M059J (cell line): ENCODE measurements at places on chromosomes 3 and 15.

GRCh38 chr3:21377071-21377769, 373.8 kb downstream of the ZNF385D start:
- DNase-seq, result no peak

- DNase-seq, result no peak
Measured at GRCh38 chr15:57263520-57263919, 112.8 kb upstream of the CGNL1 start.

GRCh38 chr15:51093488-51093838, 1.2 kb downstream of the TNFAIP8L3 start:
- DNase-seq, result no peak

GRCh38 chr3:100354850-100355249, 20.3 kb downstream of the NIT2 start:
- no peak for DNase-seq

GRCh38 chr3:122232485-122232884, 49.0 kb downstream of the CASR start:
- no peak for DNase-seq

DNA sequence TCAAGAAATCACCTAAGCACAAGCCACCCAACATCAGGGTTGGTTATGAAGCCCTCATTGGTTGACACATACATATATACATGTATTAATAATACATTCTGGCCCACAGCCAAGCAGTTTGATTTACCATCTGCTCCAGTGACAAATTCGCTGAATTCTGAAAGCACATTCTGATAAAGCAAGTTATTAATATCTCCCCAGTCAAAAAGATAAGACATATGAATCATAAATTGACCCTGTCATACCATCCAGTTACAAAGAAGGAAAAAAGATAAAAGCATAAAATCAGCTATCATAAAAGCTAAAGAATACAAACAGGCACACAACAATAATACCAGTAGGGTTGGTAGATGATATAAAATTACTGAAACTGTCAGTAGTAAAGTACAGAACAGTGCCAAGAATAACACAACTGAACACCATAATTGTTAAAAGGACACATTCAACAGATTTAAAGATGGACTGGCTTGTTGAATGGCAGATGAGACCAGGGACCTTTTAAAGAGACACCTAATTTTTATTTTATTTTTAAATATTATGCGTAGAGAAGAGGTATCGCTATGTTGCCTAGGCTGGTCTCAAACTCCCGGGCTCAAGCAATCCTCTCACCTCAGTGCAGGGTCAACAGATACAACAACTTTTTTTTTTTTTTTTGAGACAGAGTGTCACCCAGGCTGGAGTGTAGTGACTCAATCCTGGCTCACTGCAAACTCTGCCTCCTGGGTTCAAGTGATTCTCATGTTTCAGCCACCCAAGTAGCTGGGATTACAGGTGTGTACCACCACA, 7.7 kb downstream of the SNX4 start:
- no peak for DNase-seq

DNA sequence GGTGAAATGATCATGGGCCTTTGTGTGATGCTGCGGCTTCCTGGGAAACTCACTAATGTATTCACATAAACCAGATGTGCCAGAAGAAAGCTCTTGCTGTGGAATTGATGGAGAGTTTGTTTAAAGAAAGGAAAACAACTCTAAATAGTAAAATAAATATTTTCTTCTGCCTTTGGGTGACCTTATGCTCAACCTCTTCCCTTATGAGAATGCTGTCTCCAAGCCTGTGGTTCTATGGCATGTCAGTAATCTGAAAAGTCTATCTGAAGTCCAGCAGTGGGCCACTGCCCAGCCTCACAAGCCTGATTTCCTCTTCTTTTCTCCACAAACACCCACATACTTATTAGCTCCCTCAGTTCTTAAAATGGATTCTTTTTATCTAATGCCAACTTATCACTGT, 49.9 kb upstream of the PHLDB2 start:
- DNase-seq, result peak; percentile 85

GRCh38 chr3:52221141-52221562, 4.3 kb downstream of the TLR9 start:
- no peak for DNase-seq

DNA sequence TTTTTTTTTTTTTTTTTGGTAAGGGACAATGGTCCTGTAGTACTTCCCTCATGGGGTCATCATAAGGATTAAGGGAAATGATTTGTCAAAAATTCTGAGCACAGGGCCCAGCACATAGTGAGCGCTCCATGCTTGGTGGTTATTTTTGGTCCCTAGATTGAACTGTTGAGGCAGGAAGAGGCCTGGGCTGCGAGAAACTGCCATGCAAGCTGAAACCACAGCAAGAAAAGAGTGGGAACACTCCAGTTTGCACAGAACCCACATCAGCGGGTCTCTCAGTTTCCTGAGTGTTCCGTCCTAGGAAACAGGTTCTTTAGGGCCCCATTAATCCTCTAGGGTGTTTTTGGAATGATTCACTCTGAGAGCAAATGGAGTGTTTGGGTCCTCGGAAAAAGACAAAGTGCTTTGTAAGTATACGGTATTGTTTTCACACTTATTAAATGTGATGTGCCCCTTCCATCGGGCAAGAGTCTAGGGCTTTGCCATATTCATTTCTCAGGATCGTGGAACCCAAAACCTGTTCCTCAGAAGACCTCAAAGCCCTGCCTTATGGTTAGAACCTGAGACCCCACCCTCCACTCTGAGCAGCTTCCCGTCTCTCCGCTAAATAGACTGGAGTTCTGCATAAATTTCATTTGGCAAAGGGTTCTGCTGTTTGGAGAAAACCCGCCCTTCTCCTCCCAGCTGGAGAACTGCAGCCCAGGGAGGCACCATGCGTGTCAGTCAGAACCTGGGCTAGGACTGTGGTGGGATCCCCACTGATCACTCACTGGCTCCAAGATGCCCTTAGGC, 60.4 kb downstream of the SPSB4 start:
- no peak for DNase-seq

GRCh38 chr15:77493324-77493907, 72.7 kb downstream of the HMG20A start:
- DNase-seq, result peak; percentile 74

- peak; percentile 84 for DNase-seq
Measured at GRCh38 chr15:62455441-62455921, 290.4 kb upstream of the C2CD4B start.

DNA sequence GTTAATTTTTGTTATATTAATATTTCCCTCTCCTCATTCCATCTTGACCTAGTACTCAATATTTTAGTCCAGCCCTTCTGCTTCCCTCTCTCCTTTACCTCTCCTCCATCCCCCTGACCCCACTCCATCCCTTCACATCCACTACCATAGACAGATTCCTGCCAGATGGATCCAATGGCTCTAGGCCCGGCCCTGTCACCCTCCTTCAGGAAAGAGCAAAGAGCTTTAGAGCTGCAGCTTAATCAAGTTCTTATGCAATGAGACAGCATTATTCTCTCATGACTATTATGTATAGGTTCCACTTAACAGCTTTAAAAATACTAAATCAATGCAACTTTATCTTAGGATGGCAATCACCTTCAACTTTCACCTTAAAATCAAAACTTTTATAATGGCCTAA, 200.7 kb upstream of the TTC14 start:
- DNase-seq, result no peak

DNA sequence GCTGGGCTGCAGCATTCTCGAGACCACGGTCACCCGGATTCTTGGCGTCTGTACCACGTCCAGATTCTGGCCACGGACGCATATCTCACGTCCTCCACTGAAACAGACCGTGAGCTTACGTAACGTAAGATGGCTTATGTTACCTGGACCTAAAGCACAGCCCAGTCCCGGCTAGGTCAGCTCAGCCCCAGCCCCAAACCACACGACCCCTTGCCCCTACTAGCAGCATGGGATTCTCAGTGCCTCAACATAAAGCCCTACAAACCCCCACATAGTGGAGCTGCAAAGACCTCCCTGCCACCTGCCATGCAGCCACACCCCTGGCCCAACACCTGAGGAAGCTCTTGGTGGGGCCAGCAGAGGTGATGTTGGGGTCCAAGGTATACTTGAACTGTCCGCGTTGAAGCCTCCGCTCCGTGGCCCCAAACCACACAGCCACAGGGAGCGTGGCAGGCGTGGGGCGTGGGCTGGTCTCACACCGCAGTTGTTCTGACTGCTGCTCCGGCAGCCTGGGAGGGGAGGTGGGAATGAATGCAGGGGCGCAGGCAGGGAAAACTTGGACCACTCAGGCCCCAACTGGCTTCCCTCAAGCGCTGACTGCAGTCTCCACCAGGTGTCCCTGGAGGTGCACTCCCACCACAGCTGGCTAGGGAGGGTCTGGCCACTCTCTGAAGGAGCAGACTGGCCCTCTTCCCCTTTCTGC, 14.5 kb downstream of the PLXNB1 start:
- no peak for DNase-seq

- DNase-seq, result peak; percentile 89
Measured at GRCh38 chr15:50046867-50047266, 72.2 kb downstream of the ATP8B4 start.

GRCh38 chr3:69406163-69406562, 20.3 kb upstream of the FRMD4B start:
- DNase-seq, result peak; percentile 42

GRCh38 chr3:33420966-33421365, 19.2 kb downstream of the UBP1 start:
- no peak for DNase-seq

- DNase-seq, result no peak
Measured at GRCh38 chr3:40878464-40878905, 320.8 kb upstream of the CTNNB1 start.

- DNase-seq, result peak; percentile 55
Measured at GRCh38 chr3:153173758-153174516, 11.9 kb downstream of the RAP2B start.

- DNase-seq, result no peak
Measured at GRCh38 chr3:53606793-53607192, 112.4 kb downstream of the CACNA1D start.
